GM06990 (cell line): ENCODE measurements at places on chromosomes 6 and 20.

DNA sequence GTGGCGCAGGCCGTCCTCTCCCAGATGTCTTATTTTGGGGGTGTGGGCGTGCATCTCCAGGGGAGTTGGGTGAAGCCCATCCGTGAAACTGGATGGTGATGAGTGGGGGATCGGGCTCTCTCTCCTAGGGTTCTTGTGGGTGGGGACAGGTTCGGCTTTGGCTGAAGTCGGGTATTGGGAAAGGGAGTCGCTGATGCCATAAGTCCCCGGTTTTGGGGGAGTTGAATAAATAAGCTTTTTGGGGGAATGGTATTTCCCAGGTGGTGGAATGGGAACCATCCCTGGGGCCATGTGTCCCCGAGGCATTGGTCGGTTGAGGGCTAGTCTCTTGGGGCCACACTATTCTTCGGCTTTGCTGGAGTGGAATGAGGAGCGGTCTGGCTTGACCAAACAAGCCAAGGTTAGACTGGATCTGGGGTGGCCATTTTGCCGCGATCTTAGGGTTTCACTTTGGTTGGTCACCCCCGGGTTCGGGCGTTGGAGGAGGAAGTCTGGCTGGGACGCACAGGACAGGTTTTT lies 481 bp downstream of the ZNF133 start:
- DNase-seq = no peak

DNA sequence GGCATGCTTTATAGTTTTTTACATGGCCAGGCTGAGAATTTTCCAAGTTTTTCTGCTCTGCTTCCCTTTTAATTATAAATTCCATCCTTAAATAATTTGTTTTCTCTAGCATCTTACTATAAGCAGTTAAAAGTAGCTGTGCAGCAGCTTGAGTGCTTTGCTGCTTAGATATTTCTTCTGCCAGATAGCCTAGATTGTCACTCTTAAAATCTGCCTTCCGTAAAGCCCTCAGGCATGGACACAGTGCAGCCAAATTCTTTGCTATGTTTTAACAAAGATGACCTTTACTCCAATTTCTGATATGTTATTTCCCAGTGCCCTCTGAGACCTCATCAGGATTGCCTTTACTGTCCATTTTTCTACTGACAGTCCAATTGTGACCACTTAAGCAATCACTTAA lies 92.6 kb upstream of the SGK1 start:
- DNase-seq = no peak

GRCh38 chr6:2078888-2079287 lies 166.5 kb downstream of the GMDS start:
- DNase-seq = no peak

DNA sequence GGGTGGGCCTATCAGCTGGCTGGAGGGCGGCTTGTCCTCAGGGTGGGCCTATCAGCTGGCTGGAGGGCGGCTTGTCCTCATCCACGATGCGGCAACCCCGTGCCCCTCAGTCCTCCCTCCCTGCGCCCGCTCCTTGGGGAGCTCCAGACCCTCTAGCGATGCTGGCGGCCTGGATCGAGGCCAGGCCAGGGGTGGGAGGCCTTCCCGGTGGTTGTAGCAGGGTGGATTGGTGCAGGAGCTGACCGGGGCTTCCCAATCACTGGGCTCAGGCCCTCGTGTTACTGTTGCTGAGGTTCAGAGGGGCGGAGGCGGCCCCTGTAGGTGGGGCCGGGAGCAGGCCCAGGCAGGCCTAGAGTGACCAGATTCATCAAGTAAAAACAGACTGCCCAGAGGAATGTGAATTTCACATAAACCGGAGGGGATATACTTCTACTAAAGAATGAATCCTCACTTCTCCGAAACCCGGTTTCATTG lies 8.8 kb downstream of the SLC17A9 start:
- no peak for DNase-seq

DNA sequence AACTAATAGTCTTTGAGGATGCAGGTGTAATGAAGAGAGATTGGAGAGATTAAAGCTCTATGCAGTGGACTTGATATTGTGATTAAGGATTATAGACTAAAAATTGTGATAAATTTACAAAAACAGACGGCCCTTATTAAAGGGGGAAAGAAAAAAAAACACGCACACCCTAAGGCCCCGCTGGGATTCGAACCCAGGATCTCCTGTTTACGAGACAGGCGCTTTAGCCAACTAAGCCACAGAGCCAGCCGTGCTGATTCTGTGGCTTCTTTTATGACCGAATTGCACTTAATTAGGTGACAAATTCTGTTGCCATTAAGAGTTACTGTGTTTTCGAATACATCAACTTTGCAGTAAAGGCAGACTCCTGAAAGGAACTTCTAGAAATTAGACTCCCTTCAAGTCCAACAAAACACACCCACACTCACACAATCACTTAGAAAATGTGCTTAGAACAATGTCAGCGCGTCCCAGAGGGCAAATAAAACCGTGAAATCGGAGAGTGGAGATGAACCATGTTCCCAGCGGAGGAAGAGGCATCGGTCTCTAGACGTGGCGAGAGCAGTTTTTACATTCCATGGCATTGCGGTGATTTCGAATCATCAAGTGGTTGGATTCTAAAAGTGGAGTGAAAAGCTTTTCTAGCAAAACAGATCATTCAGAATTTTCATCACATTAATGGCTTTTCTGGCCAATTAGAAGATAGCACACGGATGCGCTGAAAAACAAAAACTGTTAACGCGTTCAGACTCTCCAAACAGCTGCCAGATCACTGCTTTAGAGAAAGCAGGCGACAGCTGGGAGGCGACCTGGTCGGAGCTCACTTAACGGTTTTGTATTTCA lies 122.6 kb downstream of the GPX5 start:
- peak; percentile 42 for DNase-seq

DNA sequence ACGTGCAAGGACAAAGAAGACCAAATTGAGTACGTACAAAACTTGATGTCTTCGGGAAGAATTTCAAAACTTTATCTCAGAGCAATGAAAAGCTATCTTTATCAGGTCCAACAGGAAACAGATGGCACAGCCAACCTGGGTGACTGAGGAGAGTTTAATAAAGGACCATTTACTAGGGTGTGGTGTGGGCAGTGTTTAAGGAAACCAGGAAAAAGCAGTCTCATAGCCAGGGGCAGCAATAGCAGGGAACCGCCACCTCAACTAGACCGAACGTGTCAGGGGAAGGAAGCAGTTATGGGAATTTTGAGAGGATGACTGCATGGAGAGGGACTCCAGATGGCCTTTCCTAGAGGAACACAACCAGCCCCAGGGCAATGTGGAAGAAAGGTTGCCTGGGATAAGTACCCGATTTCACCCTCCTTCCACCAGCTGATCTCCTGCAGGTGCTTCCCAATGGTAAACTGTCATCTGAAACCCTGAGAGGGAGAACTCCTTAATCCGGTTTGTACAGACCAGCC lies 15.2 kb upstream of the TAAR5 start:
- no peak for DNase-seq

DNA sequence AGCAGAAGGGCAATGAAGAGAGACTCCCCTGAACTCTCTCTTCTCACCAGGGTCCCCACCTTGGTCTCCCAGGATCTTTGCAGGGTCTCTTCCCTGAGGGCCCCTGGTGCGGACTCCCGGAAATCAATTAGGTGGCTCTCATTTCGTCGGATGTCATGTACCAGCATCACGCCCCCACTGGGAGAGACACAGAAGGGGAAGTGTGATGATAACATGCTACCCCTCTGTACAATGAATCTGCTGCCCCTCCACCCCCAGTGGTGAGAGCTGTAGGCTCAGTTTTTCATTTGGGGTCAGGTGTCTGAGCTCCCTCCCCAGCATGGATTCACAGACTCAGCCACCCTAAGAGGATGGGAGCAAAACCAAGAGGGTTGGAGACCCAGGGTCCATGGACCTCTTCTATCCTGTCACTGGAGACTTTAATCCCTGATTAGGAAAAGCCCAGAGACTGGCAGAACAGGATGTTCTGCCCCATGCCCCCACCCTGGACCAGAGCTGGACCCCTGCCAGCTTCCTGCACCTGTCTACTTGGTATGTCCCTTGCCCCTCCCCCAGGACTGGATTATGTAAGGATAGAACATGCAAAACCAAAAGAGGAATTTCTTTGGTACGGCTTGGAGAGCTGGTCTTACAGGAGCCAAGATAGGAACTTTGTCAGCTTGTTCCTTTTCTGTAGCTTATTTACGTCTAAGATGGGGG lies 11.1 kb downstream of the GGT7 start:
- DNase-seq = no peak

GRCh38 chr6:106556368-106556960 lies 72.8 kb downstream of the RTN4IP1 start:
- no peak for DNase-seq

DNA sequence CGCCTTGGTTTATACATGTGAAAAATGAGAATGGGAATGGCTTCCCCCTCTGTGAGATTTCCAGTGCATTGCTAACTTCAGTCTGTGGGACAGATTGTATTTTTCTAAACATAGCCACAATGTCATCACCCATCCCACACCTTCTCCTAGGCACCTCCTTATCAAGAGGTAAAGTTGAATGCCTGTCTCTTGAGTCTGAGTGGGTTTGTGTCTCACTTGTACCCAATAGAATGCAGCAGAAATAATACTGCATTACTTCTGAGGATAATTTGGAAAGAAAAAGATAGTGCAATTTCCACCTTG lies 27.9 kb downstream of the RIN2 start:
- no peak for DNase-seq
